ENCODE measurements at places on chromosomes 3 and 15. TPM values are rescaled to one million over a fixed set of nuclear protein-coding genes. Genes with fewer than 3 reads are reported as not detected.

DNA sequence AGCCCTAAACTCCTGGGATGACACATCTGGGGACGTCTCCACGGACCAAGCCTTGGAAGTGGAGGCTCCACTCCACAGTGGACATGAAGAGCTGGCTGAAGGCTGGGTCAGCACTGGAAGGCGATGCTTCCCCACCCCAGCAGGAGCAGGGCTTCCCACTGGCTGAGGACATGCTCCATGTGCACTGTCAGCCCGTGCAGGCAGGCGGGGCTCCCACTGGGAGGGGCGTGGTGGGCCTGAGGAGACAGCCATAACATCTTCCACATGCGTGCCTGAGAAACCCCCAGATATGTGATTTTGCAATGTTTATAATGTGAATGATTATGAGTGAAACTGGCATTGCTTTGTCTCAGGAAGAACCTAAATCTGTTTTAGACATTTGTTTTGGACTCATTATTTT, 231.3 kb downstream of the KLF13 start:
- DNase-seq = peak; percentile 75

The IL16 gene
- total RNA-seq = 21.8 TPM

GRCh38 chr3:17901893-17902292, 159.5 kb upstream of the TBC1D5 start:
- no peak for DNase-seq

The GP5 gene
- total RNA-seq = 0.05 TPM

- no peak for DNase-seq
These were observed 10.6 kb downstream of the IREB2 start for GRCh38 chr15:78448441-78449219.

The GRK7 gene
- total RNA-seq = not detected

DNA sequence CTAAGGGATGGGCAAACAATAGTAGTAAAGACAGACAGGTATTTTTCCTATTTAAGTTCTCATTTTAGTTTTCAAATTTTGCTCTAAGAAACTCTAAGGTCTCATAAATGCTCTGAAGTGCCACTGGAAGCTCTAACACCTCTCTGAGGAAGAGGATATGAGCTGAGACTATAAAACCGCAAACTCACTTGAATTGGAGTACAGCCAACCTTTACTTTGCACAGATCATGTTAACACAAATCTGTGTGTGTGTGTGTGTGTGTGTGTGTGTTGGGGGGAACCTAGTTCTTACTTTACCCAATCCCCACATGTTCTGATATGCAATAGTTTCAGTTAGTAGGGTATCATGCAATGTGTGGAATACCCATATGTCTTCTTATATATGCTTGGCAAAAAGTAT, 446.8 kb downstream of the CHL1 start:
- DNase-seq = no peak

DNA sequence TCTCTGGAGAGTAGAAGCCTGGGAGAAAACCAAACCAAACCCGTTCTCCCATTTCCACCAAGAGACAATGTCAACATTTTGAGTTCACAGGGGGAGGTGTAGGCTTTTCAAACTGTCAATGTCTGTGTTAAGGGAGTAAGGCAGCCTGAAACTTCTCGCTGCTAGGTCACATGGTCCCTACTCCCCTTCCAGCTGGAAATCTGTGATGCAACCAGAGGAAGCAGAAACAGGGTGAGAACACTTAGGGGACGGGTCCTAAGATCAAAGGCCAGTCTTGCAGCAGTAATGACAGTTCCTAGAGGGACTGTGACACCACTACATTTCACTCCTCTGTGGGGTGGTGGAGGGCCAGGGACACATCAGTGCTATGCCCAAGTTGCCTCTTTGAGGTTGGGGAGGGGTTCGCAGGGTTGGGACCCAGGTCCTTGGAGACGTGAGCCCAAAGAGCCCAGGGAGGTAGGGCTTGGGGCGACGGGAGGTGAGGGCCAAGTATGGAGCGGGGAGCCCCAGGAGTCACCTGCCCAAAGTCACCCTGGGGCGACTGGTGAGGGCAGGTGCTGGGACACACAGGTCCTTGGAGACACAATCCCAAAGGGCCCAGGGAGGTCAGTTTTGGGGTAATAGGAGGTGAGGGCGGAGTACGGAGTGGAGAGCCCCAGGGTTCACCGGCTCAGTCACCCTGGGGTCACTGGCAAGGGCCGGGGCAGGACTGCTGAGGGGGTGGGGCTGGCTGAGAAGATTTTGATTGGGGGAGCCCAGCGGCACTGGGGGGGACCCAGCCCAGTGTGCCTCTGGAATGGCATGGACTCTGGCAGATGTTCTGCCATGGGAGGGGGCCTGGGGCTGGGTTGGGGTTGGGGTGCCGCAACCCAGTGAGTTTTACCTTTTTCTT, 582 bp downstream of the GOLGA6L2 start:
- DNase-seq = no peak
